ENCODE measurements at places on chromosomes 12 and 14. TPM values are rescaled to one million over a fixed set of nuclear protein-coding genes. Genes with fewer than 3 reads are reported as not detected.

GRCh38 chr14:101740981-101741380 lies 20.5 kb upstream of the PPP2R5C start:
- no peak for DNase-seq

- no peak for DNase-seq
These were observed 25.3 kb downstream of the C2CD5 start for GRCh38 chr12:22518998-22519397.

Gene NAV3
- 22.2 TPM for polyA plus RNA-seq

- DNase-seq: no peak
These were observed 79.9 kb downstream of the HECTD1 start for GRCh38 chr14:31127690-31128089.

Gene VRTN
- not detected for polyA plus RNA-seq

DNA sequence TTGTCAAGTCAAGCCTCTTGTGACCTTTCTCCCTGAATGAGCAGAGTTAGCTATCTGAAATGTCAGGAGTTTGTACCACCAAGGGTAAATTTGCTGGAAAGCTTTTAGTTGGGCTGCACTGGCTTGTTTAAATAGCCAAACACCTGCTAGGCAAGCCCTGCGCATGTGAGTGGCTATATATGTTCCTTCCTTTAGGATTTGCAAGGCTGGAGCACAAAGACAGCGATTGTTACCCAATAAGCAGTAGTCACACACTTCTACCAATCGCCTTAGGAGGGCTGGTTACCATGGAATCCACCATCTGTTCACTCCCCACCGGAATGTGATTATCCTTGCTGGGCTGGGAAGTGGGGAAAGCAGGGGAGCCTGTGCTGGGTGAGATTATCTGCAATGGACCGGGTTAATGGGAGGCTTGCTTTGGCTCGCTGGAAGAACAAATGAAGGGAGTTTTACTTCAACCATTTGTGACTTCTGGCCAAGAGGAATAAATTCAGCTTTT lies 102.5 kb downstream of the FGD4 start:
- peak; percentile 44 for DNase-seq

Gene BAZ1A
- 20.3 TPM for polyA plus RNA-seq

GRCh38 chr12:121159467-121160307 lies 27.0 kb downstream of the P2RX7 start:
- no peak for DNase-seq

Gene FOXA1
- 0.27 TPM for polyA plus RNA-seq

DNA sequence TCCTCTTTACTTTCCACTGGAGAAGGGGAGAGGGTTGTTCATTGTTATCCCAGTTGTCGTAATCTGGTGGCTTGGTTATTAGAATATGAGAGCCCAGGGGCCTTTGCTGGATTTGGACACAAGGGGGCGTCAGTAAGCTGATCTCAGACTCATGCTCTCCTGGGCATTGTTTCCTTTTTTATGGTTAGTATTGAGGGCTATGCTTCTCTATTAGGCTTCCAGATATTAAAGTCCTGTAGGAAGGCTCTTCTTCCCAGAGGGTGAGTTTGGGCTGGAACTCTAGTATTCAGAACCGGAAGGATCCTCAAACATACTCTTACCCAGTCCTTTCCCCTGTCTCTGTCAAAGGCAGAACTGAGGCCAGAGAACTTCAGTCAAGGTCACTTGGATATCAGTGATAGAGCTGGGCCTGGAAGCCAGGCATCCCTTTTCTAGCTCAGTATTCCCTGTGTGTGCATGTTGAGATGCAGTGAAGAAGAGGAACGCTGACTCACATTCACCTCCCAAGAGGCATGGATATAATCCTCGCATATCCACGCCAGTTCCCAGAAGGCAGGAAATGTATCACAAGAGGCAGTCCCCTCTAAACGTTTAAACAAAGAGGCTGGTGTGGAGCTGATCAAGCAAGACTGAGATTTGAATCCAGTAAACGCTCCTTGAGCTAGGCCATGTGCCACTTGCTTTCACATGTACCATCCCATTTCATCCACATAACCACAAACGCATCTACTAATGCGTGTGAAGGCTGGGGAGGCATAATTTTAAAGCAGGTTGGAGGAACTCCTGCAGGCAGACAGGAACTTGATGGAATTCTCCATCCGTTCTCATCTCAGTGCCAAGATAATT lies 41.6 kb downstream of the UBE3B start:
- peak; percentile 29 for DNase-seq

GRCh38 chr12:105459760-105460330 lies 129.4 kb downstream of the C12orf75 start:
- no peak for DNase-seq

DNA sequence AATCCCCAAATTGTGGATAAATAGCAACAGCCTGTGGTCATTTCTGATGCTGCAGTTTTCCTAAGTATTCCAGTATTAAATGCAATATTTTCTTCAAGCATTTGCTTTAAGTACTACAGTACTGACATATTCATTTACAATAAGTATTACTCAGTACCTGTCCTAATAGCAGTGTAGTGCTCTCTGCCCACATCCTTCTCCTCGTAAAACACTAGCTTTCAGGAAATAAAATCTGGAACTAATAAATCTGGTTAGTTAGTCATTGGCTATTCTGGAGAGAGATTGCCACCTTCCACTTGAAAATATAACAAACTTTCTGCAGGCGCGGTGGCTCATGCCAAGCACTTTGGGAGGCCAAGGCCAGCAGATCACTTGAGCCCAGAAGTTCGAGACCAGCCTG lies 441.5 kb downstream of the PRKD1 start:
- no peak for DNase-seq

DNA sequence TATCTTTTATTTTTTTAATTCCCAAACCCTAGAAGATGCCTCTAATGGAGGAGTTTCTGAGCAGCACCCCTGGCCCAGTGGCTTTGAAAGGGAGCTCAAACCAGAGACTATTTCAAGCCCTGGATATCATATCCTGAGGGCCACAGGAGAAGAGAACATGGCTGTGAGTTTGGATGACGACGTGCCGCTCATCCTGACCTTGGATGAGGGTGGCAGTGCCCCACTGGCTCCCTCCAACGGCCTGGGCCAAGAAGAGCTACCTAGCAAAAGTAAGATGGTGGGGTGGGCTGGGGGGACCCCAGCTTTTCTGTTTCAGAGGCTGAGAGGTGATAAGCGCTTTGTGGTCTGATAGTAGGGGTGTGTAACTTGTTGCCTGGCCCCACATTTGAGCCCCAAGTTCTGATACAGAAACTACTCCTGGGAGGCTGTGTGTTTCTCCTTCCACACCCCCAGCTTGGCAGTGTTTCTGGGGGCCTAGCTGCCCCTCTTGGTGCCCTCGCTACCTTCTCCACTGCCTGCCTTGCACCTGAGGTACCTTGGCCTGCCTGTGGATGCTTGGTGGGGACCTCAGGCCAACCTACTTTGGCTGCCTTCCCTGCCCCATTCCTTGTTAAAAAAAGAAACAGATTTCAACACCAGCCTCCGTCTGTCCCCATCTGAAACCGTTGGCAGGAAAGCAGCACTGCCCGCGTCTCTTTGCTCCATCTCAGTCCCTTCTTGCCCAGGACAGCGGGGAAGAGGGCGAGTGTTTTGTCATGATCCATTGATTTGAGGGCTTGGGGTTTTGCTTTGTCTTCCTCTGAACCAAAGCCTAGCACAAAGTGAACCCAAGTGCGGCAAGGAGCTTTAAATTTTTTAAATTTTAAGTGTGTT lies 5.7 kb downstream of the TPCN1 start:
- DNase-seq: no peak

- DNase-seq: no peak
These were observed 58.7 kb upstream of the CCND2 start for GRCh38 chr12:4214877-4215228.

DNA sequence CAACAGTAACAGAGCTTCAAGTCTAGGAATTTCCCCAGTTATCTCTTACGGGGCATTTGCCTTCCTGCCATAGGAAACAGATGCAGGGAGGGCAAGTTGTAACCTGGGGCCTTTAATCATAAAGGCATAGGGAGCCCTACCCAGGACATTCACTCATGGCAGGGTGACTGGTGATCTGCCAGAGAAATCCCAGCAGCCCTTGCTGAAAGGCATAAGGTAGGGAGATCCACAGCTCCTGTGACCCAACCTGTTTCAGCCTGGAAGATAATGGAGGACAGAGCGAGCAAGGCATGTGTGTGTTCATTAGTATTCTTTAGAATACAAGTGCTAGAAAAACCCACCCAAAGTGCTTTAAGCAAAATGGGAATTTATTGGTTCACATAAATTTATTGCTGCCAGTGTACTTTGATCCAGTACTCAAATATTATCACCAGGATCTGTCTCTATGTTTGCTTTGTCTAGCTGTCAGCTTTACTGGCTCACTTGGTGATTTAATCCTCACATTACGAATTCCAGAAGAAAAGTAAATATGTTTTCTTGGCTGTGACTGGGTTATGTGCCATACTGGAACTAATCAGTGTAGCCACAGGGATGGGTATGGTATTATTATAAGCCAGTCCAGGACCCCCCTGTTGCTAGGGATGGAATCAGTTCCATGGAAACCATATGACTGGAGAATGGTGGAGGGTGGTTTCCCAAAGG lies 21.1 kb upstream of the AKAP6 start:
- no peak for DNase-seq

GRCh38 chr12:72028966-72029365 lies 90.3 kb downstream of the TPH2 start:
- DNase-seq: no peak

DNA sequence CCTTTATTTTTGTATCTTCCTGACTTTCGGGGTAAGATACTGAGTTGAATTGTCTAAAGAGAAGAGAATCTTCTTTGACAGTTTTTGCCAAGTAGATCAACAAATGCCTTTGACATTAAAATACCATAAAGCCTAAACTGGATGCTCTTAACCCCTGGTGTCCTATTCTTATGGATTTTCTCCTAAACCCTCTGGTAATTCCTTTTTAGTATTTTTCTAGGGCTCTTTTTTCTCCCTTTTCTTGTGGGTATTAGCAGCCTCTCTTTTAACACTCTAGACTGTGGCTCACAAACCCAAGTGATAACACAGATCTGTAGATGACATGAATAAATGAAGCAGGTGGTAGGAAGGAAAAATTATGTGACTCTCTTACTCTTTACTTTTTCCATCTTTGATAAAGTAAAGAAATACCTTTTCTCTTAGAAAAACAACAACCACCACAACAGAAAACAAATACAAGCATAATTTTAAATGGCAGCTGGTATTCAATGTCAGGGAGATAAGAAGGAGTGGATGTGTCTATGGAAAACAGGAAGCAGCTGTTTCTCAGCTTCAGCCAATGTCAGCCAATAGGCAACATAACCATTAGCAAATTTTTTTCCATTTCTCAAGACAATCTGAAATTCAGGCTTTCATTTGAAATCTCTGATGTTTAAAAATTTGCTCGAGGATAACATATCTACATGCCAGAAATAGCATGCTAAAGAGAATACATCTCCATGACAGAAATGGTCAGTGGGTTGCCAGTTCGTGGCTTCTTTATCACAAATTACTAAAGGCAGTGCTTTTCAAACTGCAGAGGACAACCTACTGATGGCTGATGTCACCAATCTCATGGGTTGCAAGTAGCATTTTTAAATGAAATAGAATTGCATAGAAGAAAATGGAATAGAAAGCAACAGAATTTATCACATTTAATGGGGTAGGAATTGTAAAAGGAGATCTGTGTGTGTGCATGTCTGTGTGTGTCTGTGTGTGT lies 123.1 kb upstream of the KRR1 start:
- DNase-seq: no peak

Gene GALC
- polyA plus RNA-seq: 21.4 TPM

- peak; percentile 54 for DNase-seq
These were observed 213.0 kb downstream of the ADAMTS20 start for GRCh38 chr12:43338848-43339526.

DNA sequence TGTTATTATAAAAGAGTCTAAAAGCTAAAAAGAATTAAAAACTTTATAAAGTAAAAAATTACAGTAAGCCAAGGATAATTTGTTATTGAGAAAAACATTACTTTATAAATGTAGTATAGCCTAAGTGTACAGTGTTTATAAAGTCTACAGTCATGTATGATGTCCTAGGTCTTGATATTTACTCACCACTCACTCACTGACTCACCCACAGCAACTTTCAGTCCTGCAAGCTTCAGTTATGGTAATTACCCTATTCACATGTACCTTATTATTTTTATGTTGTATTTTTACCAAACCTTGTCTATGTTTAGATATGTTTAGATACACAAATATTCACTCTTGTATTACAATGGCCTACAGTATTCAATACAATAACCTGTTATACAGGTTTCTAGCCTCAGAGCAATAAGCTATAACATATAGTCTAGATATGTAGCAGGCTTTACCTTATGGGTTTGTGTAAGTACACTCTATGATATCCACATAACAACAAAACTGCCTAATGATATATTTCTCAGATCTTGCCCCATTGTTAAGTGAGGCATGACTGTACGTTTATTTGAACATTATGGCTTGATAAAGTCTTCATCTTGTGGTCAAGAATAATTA lies 113.7 kb upstream of the KITLG start:
- DNase-seq: no peak

- DNase-seq: no peak
These were observed 123.4 kb downstream of the SLC6A15 start for GRCh38 chr12:84789184-84789583.

Gene TCL1B
- not detected for polyA plus RNA-seq

Gene GALNT8
- polyA plus RNA-seq: 4.4 TPM

Gene SLC2A3
- polyA plus RNA-seq: 17.5 TPM

DNA sequence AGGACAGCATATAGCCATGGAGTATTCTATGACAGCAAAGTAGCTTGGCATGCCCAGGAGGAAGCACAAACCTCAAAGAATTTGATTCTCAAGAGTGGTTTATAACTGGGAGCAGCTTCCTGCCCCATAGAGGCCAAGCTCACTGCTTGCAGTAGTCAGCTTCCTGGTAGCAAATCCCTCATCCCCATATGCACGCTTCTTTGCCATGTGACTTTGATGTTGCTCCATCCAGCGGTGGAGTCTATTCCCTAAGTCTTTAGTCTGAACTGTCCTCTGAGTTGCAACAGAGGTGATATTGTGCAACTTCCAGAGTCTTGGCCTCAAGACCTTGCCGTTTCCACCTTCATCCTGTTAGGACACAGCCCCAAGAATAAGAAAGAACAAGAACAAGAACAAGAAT lies 996.8 kb upstream of the TMEM132C start:
- DNase-seq: no peak

Gene CACNA1C
- polyA plus RNA-seq: 3.4 TPM

DNA sequence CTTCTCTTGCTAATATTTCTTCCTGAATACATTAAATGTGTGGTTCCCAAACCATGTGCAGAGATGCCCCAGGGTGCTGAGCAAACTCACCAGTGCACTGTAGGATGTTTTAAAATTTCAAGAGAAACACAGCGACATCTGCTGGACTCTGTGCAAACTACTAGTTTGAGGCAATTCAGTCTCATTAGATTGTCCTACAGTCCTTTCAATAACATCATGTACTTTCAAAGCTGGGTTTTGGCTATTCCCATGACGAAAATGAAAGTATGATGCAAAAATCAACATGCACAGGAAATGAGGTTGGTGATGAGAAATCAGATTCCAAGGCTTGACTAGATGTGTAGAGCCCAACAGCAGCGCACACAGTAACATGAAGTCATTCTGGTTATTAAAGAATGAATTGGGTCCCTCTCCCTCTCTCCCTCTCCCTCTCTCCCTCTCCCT lies 66.3 kb downstream of the CLIP1 start:
- DNase-seq: peak; percentile 35

Gene SPTLC2
- polyA plus RNA-seq: 20.3 TPM

Gene CACNB3
- 12.2 TPM for polyA plus RNA-seq

Gene ADAM21
- polyA plus RNA-seq: 0.40 TPM

All from hindlimb muscle (tissue), 1 donor.